ENCODE measurements at places on chromosomes 7 and 10.

GRCh38 chr10:76456197-76456596 lies 1024.8 kb downstream of the LRMDA start:
- DNase-seq, result no peak

DNA sequence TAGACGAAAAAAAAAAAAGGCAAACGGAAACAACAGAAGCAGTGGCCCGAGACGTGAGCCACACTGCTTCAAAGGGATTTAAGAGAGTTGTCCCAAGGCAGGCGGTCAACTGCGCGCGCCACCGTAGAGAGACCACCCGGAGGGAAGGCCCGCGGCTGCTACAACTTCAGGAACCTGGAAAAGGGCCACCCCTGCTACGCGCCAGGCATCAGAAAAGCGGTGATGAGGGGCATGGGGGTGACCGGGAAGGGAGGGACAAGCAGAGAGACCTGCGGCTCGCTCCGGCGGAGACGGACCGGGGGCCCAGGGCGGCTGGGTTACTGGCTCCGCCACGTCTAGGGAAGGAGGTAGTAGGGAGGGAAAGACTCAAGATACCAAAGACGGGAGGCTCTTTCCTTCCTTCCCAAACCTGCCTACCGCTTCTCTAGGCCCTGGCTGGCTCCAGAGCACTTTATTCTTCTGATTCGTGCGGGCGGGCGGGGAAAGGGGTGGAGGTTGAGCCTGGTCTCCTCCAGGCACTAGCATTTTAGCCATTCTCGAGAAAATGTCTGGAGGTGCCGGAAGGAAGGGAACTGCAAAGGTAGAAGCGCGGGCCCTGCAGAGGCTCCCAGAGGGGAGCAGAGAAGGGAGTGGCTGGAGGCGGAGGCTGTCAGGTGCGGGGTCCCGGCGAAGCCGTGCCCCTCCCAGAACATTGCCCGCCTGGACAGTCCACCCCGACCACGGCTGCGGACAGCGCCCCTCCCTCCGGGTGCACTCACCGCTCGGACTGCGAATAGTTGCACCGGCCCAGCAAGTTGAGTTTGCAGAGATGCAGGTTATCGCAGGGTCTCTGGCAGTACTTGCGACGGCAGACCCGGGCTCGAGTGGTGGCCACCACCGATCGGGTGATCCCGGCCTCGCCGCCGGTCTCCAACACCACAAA lies 993 bp downstream of the ZC3HAV1 start:
- peak; percentile 23 for DNase-seq

GRCh38 chr7:31098642-31099360 lies 46.7 kb downstream of the ADCYAP1R1 start:
- no peak for DNase-seq

DNA sequence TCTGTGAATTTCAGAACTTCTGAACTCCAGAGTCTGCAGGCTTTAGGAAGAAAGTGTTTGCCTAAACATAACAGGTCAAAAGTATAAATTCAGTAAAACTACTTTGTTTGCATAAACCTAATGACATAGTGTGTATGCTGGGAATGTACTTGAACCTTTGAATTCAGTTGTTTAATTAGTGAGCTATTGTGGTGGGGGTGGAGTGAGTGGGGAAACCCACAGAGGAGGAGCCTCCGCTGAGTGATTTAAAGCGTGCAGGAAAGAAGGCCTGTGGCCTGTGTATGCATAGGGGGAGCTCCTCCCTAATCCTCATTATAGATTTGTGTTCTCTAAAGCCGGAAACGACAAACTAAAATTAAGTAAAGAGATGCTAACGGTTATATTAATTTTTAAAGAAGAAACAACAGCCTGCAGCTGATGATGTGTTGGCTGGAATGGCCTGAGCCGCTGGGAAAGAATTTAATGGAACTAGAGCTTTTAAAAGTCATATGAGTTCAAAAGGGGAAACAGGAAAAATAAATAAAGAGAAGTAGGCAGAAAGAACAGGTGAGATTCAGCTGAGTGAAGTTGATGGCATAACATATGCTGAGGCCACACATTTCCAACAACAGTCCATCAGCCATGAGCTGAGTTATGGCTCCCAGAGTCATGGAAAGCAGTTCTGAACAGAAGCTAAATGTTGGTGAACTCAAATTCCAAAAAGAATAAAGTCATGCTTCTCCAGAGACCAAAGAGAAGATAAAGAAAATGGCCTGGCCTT lies 595.0 kb downstream of the GRM8 start:
- no peak for DNase-seq

GRCh38 chr7:137592232-137592896 lies 248.8 kb upstream of the PTN start:
- peak; percentile 70 for DNase-seq

- DNase-seq, result no peak
Measured at GRCh38 chr7:47087866-47088265, 494.0 kb downstream of the TNS3 start.

DNA sequence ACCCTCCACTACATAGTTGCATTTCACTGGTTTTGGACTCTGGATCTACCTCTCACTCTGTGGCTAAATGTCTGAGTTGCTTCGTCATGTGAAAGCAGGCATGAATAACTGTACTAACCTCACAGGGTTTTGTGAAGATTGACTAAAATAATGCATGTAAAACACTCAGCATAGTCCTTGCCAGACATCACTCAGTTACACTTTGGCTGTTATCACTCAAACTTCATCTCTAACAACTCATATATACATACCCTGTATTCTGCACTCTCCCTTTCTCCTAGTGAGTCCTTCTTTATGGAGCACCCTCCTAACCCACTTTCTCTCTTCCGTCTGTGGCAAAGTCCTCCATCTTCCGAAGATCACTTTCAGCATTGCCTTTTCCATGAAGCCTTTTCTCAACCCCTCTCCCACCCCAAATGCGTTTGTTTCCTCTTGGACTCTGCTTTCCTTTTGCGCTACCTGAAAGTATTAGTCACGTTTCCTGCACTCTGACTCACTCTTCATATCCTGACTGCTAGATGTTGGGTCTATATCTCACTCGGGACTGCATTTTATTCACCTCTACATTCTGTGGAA lies 72.6 kb downstream of the OSBPL3 start:
- DNase-seq, result no peak

GRCh38 chr10:67049988-67050387 lies 124.2 kb downstream of the LRRTM3 start:
- no peak for DNase-seq
